ENCODE measurements at places on chromosomes 1 and 21.

DNA sequence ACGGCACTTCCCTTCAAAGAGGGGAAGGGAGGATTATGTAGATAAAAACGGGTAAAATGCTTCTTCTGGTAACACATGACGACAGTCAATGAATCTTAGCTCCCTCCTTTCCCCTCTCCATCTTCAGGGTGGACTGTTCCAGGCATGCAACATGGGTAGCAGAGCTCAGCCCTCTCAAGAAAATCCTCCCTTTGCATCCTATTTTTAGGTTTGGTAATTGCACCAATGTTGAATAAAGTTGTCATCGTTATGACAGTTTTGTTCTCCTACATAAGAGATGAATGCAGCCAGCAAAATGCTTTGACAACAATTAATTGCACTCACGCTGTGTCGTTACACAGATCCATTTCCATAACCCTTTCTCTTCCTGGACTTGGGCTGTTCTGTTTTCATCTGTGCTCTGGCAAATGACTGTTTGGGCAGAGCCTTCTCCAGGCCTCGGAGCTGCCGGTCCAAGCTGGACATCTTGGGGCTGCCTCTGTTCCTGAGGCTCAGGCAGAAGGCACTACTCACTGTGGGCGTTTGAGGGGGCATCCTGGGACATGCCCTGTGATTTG lies 127.6 kb downstream of the CNIH3 start:
- no peak for DNase-seq

DNA sequence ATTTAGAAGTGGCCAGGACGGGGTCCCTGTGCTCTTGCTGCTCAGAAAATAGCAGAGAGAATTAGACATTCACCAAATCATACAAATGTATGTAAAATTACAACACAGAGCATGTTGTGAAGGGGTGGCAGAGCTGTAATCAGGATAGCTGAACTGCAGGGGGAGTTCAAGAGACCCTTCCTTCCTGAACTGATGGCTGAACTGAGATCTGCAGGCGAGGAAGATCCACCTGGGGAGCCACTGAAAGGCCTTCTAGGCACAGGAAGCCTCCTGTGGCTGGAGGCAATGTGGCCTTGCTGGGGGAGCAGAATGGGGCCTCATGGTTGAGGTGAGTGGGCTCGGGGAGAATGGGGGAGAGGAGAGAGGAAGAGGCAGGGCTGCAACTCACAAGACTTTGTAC lies 216.5 kb downstream of the PRDM2 start:
- no peak for DNase-seq

DNA sequence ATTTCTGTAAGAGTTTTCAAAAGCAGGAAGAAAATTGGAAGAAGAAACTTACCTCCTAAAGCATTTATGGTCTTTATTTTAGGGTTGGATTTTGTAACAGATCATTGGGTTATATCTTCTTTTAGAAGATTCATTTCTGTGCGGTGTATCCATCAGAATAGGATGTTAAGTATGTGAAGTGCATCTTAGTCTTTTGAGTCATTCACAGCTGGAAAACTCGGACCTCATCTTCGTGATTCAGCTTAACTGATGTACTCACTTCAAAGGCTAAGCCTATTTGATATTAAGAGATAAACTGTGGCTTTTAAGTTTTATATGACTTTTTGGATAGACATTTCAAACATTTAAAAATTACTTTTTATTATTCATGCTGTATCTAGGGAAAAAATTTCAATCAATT lies 56.3 kb downstream of the GIPC2 start:
- no peak for DNase-seq

DNA sequence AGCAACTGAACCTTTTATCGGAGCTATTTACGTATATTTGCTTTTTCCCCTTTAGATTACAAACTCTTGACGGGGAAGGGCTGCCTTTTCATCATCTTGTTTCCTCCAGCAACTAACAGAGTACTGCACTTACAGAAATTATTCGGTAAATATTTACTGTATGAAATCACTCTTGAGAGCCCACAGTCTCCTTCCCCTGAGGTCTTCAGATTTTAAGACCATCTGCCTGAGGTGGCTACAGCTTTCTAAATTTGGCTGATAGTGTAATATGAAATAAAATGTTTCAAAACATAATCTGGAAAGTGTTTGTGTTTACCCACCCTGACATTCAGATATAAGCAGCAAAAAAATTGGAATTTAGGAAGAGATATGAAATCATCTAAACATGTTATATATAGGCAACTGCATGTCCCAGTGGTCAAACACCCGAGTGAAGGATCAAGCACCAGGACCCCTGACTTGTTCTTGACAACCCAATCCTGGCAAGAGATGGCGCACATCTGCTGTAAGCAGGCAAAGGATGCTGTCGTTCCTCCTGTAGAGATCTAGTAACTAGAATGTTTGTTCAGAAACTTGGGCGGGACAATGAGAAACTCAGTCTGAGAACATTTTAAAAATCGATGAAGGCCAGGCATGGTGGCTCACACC lies 60.9 kb downstream of the SIPA1L2 start:
- DNase-seq: no peak

DNA sequence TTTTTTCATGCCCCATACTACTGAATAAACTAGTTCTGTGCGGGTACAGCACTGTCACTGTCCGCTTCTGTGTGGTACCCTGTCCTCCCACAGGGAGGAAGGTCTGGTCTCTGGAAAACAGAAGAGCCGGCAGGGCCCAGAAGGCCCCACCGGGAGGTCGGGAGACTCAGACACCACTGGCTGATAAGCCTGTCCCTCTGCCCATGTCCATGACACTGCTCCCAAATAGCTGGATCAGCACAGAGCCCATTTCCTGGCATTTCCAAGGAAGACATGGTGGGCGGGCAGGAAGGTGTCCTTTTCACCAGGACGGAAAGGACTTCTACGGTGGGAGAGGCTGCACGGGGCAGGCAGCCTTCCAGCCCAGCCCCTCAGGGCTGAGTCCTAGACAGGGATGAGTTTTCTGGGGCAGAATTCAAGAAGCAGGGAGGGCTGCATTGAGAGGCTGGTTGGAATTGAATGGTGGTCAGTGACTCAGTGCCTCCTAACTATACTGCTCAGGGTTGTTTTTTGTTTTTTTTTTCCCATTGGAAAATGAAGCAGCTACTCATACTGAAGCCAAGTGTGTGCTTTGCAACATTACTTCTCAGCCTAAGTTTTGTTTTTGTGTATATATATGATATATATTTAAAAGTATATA lies 7.1 kb downstream of the PSRC1 start:
- no peak for DNase-seq

GRCh38 chr1:93816970-93817678 lies 61.9 kb downstream of the DNTTIP2 start:
- DNase-seq: no peak

DNA sequence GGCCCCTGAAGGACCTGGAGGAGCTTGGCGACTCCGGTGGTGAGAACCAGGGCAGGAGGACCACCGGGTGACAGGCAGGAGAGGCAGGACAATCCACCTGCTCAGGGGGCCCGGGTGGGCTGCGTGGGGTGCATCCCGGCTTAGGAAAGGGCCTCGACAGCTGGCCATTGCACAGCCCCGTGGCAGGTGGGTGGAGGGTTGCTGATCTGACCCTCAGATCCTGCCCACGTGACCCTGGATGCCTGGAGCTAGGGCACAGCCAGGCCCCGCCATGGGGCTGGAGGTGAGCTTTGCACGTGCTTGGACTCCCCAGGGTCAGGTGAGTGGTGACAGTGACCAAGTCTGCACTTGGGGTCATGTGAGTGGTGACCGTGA lies 35.5 kb upstream of the SLC19A1 start:
- no peak for DNase-seq

GRCh38 chr1:37153116-37154100 lies 119.1 kb upstream of the GRIK3 start:
- DNase-seq: no peak

DNA sequence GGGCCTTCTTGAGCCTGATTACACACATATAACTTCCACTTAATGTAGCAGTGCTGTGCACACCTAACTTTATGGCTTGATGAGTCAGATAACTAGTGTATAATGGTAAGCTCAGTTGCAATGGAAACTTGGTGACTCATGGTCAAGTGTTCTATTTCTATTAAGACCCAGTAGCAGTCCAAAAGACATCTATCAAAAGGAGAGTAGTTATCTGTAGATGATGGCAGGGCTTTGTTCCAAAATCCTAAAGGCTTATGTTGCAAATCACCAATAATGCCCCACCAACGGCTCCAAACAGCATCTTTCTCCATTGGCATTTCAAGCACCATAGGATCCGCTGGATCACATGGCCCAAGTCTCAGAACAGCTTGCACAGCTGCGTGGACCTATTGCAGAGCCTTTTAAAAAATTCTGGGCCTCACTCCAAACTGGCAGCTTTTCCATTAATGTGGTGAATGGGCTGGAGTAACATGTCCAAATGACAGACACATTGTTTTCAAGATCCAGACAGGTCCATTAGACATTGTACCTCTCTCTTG lies 566.8 kb upstream of the USP24 start:
- no peak for DNase-seq

- no peak for DNase-seq
Measured at GRCh38 chr21:27528697-27529096, 561.8 kb upstream of the ADAMTS5 start.

DNA sequence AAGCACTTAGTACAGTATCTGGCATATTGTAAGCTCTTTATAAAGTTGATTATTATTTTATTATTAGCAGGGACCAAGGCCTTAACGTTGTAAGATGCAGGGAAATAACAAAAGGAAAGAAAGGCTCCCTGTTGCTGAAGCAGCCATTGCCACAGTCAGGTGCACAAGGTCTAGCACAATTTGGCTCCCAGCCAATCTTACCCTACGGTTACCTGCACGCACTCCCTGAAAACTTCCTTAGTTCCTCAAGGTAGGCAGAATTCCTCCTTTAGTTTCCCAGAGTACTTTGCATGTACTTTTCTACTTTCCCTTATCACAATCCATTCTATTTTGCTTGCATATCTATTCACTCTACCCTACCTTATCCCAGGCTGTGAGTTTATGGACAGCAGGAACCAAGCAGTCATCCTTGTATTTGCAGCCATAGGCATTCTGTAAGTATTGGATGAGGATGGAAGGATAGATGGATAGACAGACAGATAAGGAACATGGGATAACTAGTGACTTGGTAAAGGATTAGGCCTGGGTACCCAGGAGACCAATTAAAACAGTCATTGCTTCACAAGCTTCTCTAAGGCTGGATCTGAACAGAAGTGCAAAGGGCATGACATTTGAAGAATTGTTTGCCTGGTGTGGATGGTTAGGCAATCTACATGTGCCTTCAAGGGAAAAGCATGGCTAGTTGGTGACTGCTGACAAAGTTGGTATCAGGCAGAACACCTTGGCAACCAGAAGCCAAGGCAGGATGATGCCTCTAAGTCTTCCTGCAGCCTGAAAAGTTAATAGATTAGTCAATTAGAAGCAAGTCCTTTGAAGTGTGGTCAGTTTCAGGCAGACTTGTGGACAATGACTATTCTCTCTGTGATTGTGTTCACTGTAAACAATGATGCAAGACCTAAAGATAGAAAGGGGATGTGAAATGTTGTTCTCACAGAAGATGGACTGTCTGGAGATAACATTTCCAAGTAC lies 20.8 kb upstream of the JAK1 start:
- no peak for DNase-seq

GRCh38 chr1:215377746-215378145 lies 189.4 kb upstream of the KCTD3 start:
- DNase-seq: no peak

GRCh38 chr1:24015221-24016210 lies 35.4 kb upstream of the SRSF10 start:
- no peak for DNase-seq

- DNase-seq: no peak
Measured at GRCh38 chr1:84776639-84777038, 86.4 kb upstream of the SSX2IP start.

DNA sequence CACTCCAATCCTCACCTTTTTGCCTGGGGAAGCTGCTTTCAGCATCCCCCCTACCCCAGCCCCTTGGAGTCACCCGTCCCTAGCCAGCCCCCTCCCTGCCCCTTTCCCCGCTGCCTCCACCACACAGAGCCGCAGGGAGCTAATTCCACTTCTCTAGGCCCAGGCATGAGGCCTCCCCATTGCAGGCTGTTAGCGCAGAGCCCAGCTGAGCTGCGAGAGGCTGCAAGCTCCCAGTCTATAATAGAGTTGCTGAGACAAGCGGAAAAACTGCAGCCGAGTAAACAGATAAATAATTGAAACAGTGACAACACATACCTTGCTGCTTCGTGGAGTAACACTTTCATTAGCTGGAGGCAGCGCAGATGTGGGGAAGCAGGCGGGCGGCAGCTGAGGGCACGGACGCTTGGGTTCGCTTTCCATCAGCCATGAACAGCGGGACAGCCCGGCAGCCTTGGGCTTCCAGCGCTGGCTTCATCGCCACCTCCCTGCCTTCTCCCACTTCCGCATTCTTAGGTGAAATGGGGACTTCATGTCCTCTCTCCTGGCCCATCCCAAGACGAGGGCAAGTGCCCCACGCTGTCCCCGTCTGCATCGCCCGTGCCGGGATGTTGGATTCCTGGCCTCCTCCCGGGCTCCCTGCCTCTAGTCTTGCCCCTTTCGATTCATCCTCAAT lies 183.3 kb downstream of the IGSF21 start:
- no peak for DNase-seq

- no peak for DNase-seq
Measured at GRCh38 chr21:35475009-35475408, 425.9 kb upstream of the RUNX1 start.

- no peak for DNase-seq
Measured at GRCh38 chr1:6223617-6224016, 12.1 kb downstream of the ICMT start.

DNA sequence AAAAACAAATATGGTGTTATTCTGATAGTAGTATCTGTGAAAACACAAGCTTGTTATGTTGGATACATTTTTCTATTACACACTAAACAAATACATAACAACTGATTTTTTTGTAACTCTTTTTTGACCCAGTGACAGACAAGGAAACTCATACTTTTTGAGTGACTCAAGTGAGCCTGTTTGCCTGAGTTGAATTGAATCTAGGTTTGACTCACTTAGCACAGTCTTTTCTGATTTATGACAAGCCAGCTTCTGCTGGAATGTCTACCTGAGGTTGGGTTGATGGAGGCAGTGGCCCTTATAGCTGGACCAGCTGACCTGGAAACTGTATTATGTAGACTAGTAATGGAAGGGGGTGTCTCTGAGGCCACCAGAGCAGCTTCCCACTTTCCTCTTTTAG lies 4.2 kb upstream of the CLCA4 start:
- DNase-seq: no peak

- DNase-seq: no peak
Measured at GRCh38 chr1:237814319-237814924, 76.3 kb downstream of the ZP4 start.

DNA sequence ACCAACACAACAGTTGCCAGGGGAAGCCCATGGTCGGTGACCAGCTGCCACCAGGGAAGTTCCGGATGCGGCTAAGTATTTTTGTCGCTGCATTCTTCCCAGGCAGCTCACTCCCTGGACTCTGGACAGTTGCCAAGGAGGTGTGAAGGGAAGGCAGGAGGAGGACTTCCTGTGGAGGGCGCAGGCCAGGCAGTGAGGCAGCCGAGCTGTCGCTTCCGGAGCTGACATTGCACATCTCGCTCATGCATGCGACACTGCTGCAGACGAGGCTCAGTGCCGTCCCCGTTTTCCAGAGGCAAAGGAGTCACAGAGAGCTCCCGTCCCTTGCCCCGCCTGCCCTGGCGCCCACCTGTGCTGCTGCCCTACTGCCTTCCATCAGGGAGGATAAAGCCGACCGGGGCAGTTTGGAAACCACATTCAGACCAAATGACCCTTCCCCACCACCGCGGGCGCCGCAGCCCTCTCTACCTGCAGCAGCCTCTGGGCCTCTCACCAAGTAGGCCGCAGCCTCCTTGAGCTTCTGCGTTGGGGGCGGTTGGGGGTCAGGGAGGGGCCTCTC lies 81.4 kb downstream of the NENF start:
- peak; percentile 26 for DNase-seq
